ENCODE measurements at places on chromosomes 3 and 15.

- DNase-seq: no peak
Measured at GRCh38 chr3:126463521-126463920, 12.2 kb downstream of the ZXDC start.

DNA sequence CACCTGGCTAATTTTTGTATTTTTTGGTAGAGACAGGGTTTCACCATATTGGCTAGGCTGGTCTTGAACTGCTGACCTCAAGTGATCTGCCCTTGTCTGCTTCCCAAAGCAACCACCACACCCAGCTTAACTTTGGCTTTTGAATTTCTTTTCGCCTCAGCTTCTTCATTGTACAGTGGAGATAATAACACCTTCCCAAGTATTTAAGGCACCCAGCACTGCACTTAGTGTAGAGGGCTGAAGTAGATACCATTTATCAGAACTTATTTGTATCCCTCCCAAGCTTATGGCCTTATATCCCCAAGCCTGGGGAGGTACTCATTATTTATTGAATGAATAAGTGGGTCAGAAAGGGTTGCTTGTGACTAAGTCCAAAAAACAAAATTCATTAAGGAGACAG, 2.3 kb downstream of the SQOR start:
- DNase-seq: no peak

- no peak for DNase-seq
Measured at GRCh38 chr3:169759256-169759655, 5.6 kb downstream of the TERC start.

GRCh38 chr3:61679026-61679425, 117.7 kb downstream of the PTPRG start:
- DNase-seq: no peak

DNA sequence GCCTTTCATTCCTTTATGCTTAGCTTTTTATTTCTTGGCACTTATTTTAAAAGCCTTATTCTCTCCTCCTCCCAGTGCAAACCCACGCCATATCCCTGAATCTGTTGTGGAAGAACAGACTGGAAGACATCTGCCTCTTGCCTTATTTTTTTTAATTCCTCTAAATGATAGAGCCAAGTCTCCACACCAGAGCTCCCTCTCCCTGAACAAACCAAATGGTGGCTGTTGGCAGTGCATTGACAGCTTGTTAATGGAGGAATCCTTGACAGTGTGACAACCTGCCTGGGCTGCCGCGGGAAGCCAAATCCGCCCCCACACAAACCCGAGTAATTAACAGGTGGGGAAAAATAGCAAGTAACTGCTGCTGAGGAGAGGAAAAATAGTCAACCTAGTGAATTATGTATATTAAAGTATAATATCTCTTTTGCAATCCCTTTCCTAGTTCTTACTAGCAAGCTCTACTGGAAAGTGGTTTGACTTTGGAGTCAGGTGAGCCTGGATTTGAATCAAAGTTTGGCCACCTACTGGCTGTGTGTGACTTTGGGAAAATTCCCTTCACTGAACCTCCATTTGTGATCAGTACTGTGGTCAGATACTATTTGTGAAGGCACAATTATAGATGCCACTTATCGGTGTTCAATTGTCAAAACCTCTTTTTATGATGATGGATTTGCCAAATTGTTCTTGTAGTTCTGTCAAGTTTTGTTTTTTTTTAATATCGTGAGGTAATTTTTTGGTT, 589.6 kb downstream of the PDCD6IP start:
- no peak for DNase-seq

DNA sequence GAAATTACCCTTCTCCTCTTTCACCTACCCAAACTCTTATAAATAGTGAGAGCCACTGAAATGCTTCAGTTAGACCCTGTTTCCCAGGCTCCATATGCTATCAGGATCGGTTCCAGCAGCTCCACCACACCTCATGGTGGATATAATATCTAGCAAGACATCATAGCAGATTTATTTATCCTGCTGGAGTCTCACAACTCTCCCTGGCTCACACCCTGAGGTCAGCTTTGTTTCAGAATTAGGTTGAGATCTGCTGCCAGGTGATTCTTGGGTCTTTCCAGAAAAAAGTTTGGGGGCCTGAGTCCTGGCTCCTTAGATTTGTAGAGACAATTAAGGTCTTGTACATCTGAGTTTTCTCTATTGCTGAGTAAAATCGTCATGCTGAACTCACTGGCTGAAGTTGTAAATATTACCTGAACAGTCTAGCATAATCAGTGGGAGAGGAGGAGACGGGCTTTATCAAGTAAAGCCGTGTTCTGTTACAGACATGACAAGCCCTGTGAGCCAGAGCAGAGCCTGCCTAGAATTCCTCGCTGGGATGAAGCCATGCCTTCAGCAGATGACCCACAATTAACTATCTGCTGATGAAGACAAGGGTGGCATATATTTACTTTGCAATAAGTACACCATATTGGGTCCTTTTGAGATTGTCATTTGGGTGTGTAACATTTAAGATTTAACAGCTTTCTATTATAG, 131.6 kb downstream of the STAC start:
- no peak for DNase-seq

DNA sequence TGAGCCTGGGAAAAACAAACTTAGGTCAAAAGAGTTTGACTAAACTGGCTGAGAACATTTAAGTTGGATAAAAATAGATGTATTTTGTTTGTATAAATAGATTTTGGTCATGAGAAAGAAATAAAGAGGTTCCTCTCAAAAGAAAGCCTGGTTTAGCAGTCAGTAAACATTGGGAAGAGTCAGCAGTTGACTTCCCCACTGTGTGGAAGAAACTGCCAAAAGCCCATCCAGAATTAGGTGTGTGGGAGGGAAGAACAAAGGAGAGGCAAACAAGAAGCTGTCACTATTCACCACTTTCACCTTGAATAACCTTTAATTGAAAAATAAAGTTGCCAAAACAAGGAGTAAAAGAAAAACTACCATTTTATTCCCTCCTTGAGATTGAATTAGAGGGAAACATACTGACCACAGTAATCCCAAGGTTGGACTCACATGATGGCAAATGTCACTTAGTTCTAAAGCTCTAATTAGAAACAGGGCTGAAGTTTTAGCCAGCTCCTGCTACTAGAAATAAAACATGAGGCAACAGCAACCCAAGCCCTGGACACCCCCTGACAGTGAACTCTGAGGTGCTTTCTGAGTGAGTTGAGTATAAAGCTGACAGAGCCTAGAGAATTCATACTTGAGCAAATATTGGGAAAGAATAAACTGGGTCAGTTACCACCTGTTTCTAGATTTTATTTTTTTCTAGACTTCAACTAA, 139.3 kb downstream of the SERPINI1 start:
- no peak for DNase-seq

DNA sequence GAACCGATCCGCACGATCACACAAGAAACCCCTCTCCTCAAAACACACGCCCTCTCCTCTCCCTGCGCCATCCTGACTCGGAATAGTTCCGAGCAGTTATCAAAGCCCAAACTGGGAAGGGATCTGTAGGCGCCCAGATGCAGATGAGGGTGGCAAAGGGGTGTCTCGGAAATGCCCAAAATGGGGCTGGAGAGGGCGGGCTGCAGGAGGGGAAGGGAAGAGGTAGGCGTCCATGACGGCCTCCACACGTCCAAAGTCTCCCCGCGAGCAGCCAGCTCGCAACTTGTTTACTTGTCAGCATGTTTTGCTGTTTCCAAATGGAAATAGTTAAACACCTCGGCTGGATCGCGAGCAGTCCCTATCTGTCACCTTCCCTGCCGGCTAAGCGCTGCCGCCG, 1.5 kb downstream of the NTRK3 start:
- DNase-seq: no peak
